ENCODE measurements at places on chromosomes 3 and 15. TPM values are rescaled to one million over a fixed set of nuclear protein-coding genes. Genes with fewer than 3 reads are reported as not detected.

ACTC1 gene
- 4,810 TPM for polyA plus RNA-seq

RARB gene
- polyA plus RNA-seq, result 10.6 TPM

SQOR gene
- 7.1 TPM for polyA plus RNA-seq

ILDR1 gene
- 0.17 TPM for polyA plus RNA-seq

GRCh38 chr3:128197855-128198254 lies 44.6 kb downstream of the EEFSEC start:
- no peak for DNase-seq

DNA sequence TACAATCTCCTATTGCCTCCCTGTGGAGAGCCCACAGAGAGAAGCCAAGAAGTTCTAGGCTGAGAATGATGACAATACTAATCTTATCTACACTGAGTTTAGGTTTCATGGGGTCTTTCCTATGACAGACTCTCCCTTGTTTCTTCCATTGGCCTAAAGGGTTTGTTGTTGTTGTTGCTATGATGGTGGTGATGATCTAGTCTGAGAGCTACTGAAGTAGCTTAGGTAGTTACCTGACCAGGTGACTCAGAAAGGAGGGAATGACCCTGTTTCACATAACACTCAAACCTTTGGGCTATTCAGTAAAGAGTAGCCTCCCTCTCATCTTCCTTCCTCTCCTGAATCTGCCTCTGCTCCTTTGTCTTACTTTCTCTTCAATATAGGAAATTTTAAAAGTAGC lies 170.2 kb downstream of the GMNC start:
- DNase-seq, result no peak

DNA sequence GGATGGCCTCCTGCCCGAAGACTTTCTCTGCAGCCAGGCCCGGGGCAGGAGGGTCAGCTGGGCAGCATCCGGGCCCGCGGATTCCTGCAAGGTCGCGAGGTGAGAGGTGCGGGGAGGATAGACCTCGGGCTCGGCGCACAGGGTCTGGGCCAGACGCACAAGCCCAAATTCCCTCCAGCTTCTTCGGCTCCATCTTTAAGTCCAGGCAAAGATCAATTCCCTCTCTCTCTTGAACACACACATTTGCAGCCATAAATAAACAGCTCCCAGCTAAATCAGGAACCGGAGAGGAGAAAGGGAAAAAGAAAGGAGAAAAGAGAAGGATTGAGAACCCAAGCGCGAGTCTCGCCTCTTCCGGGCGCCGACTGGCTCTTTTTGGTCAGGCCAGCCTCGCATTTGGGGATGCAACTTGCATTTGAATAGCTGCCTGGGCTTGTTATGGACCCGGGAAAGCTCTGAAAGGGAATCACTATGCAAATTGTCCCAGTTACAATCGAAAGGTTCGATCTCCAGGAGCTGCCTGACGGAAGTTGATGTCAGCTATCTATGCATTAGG lies 14.5 kb upstream of the ONECUT1 start:
- DNase-seq, result no peak
